PC-9 (cell line): ENCODE measurements at places on chromosomes 12 and 14. TPM values are rescaled to one million over a fixed set of nuclear protein-coding genes. Genes with fewer than 3 reads are reported as not detected.

DNA sequence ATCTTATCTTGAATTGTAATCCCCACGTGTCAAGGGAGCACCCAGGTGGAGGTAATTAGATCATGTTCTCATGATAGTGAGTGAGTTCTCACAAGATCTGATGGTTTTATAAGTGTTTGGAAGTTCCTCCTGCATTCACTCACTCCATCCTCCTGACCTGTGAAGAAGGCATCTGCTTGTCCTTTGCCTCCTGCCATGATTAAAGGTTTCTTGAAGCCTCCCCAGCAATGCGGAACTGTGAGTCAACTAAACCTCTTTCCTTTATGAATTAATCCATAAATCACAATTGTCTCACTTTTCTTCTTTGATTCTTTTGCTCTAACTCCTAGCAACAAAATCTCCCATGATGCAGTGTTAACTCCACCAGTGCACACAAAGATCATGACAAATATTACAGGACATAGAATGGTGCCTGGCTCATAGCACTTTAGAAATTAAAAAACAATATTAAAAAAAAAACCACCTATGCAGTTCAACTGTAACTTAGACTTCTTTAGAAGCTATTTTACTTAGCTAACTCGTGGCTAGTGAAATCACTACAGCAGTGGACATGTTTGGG is 37.6 kb upstream of the MGAT4C start:
- H3K36me3 ChIP-seq: no peaks in the 10 kb centered on the region
- H3K27ac ChIP-seq: no peak overlapping the region
- no peak for DNase-seq
- H3K4me3 ChIP-seq: no peak overlapping the region
- no peaks in the 10 kb centered on the region for H3K4me1 ChIP-seq
- H3K27me3 ChIP-seq: no peaks in the 10 kb centered on the region

GRCh38 chr12:57435293-57435692 is 709 bp downstream of the INHBC start:
- no peaks in the 10 kb centered on the region for H3K27me3 ChIP-seq
- DNase-seq: no peak
- no peak overlapping the region for H3K27ac ChIP-seq
- H3K4me1 ChIP-seq: 0 out of 2 replicates have a peak, but pooled peaks cover 8% of the 10 kb centered on the region
- H3K36me3 ChIP-seq: no peaks in the 10 kb centered on the region

GRCh38 chr14:90398841-90399540 is 2.2 kb downstream of the CALM1 start:
- DNase-seq: no peak
- H3K36me3 ChIP-seq: peaks cover 27% of the 10 kb centered on the region; the same call in 1 of the 2 replicates
- no peaks in the 10 kb centered on the region for H3K27me3 ChIP-seq
- no peak overlapping the region for H3K27ac ChIP-seq
- peak overlapping the region; percentile 86 for H3K4me3 ChIP-seq

DNA sequence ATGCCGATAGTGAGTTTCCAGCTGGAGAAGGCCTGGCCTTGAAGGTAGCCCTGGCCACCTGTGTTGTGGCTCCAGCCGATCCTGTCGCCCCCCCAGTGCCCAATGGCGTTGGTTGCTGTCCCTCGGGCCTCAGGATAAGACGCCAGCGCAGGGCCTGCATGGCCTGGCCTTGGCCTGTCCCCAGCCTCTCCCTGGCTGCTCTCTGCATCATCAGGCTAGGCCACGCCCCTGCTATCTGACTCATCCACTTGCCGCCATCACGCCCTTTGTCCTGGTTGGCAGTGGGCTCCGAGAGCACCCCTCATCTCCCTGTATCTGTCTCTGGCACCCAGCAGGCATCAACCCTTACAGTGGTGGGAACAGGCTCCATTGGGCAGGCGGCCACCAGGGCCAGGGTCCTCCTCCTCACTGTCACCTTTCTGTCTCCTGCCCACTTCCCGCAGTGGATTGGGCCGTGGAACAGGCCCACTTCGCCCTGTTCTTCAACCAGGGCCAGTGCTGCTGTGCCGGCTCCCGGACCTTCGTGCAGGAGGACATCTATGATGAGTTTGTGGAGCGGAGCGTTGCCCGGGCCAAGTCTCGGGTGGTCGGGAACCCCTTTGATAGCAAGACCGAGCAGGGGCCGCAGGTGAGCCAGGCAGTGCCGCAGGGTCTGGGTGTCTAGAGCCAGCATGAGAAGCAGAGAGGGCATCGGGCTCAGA is 25.6 kb downstream of the ALDH2 start:
- no peaks in the 10 kb centered on the region for H3K36me3 ChIP-seq
- H3K27ac ChIP-seq: no peak overlapping the region
- no peak overlapping the region for H3K4me3 ChIP-seq
- H3K27me3 ChIP-seq: no peaks in the 10 kb centered on the region
- no peaks in the 10 kb centered on the region for H3K4me1 ChIP-seq

DNA sequence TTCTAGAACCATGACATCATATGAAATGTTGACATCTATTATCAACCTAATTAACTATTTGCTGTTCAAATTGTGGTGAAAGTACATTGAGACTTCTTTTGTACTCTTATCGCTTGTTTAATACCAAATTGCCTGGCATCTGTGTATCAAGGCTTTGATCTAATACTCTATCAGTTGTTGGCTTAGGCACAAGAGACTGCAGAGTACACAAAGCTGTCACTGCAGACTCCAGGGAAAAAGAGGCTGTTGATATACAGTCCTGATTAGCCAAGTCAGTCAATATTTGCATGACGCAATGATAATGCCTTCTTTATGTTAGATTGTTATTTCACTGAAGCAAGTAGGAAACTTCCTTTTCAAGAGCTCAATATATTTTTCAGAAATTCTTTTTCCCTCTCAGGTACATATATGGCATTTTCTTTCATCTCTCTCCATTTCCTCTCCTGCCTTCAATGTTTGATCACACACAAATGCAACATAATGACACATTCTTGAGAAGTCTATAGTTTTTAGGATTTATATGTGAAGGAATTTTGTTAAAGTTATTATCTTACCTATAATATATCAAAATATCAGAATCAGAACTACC is 32.3 kb upstream of the PTCSC3 start:
- no peak overlapping the region for H3K27ac ChIP-seq
- no peaks in the 10 kb centered on the region for H3K27me3 ChIP-seq
- H3K4me1 ChIP-seq: no peaks in the 10 kb centered on the region
- no peaks in the 10 kb centered on the region for H3K36me3 ChIP-seq
- no peak for DNase-seq

DNA sequence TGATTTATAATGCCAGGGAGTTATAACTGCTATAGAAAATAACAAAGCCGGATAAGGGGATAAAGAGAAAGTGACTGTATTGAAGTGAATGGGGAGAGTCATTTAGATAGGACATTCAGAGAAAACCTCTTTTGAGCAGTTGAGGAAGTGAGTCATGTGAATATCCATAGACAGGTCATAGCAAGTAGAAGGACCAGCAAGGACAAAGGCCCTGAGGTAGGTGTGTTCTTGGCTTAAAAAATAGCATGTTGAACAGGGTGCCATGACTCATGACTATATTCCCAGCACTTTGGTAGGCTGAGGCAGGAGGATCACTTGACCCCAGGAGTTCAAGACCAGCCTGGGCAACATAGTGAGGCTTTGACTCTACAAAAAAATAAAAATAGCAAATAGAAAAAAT is 51.5 kb upstream of the RAP1B start:
- H3K27ac ChIP-seq: no peak overlapping the region
- no peaks in the 10 kb centered on the region for H3K36me3 ChIP-seq
- H3K27me3 ChIP-seq: no peaks in the 10 kb centered on the region
- H3K4me1 ChIP-seq: peaks cover 1% of the 10 kb centered on the region; the same call in 1 of the 2 replicates
- no peak for DNase-seq

GRCh38 chr14:56657604-56658003 is 78.0 kb downstream of the TMEM260 start:
- no peak for DNase-seq
- no peaks in the 10 kb centered on the region for H3K27me3 ChIP-seq
- H3K36me3 ChIP-seq: no peaks in the 10 kb centered on the region
- no peak overlapping the region for H3K27ac ChIP-seq

GRCh38 chr14:20499881-20500280 is 5.5 kb upstream of the RNASE10 start:
- H3K36me3 ChIP-seq: no peaks in the 10 kb centered on the region
- no peak overlapping the region for H3K27ac ChIP-seq
- peaks cover 24% of the 10 kb centered on the region for H3K4me1 ChIP-seq
- H3K4me3 ChIP-seq: no peak overlapping the region
- DNase-seq: no peak
- H3K27me3 ChIP-seq: no peaks in the 10 kb centered on the region

- DNase-seq: no peak
- H3K4me3 ChIP-seq: no peak overlapping the region
- no peaks in the 10 kb centered on the region for H3K36me3 ChIP-seq
- H3K27ac ChIP-seq: no peak overlapping the region
- H3K4me1 ChIP-seq: no peaks in the 10 kb centered on the region
These were observed 825.9 kb downstream of the SLC16A7 start for GRCh38 chr12:60421741-60422140.

GRCh38 chr14:69288011-69288771 is 28.2 kb downstream of the GALNT16 start:
- H3K27me3 ChIP-seq: 0 out of 2 replicates have a peak, but pooled peaks cover 12% of the 10 kb centered on the region
- H3K4me3 ChIP-seq: no peak overlapping the region
- no peaks in the 10 kb centered on the region for H3K4me1 ChIP-seq
- H3K27ac ChIP-seq: no peak overlapping the region

- H3K27ac ChIP-seq: peak overlapping the region; percentile 89
- peaks cover 66% of the 10 kb centered on the region for H3K4me1 ChIP-seq
- no peaks in the 10 kb centered on the region for H3K27me3 ChIP-seq
- H3K4me3 ChIP-seq: no peak overlapping the region
- no peak for DNase-seq
These were observed 8.6 kb upstream of the SNAPC1 start for GRCh38 chr14:61753631-61754030.

DNA sequence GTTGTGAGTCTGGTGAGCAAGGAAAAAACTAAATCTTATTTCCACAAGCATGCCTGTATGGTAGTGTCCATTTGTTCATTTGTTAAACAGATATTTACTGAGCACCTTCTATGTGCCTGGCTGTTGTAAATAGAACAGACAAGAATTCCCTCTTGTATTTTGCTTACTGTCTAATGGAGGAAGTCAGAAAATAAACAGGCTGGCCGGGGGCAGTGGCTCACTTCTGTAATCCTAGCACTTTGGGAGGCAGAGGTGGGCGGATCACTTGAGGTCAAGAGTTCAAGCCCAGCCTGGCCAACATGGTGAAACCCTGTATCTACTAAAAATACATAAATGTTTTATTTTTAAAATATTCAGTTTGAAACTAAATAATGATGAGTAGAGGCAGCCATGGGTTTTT is 79.3 kb downstream of the GTF2A1 start:
- no peaks in the 10 kb centered on the region for H3K27me3 ChIP-seq
- DNase-seq: no peak
- no peaks in the 10 kb centered on the region for H3K4me1 ChIP-seq
- H3K36me3 ChIP-seq: no peaks in the 10 kb centered on the region

DNA sequence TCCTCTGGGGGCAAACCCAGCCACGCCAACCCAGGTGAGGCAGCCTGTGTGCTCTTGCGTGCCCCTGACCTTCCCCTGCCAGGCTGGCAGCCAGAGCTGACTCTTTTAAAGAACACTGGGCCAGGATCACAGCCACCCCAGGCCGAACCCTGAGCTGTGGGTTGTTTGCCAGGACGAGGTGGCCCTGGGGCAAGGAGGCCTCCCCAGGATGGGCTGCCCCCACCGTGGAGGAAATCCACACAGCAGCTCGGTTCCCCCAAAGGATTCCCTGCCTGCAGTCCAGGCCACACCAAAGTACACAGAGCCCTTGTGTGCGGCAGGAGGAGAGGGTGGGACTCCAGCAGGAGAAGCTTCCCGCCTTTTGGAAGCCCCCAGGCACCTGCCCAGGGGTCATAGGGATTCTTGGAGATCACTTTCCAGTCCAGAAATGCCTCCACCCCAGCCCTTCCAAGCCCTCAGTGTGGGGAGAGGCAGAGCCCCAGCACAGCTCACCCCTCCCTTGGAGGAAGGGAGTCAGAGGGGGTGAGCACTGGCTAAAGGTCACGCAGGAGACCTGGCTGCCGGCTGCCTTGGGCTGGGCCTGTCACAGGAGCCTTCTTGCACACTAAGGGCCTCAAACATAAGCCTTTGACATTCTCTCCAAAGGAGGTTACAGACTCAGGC is 115.6 kb downstream of the CALM1 start:
- peaks cover 71% of the 10 kb centered on the region for H3K4me1 ChIP-seq
- H3K27me3 ChIP-seq: no peaks in the 10 kb centered on the region
- no peak overlapping the region for H3K27ac ChIP-seq
- no peaks in the 10 kb centered on the region for H3K36me3 ChIP-seq

DNA sequence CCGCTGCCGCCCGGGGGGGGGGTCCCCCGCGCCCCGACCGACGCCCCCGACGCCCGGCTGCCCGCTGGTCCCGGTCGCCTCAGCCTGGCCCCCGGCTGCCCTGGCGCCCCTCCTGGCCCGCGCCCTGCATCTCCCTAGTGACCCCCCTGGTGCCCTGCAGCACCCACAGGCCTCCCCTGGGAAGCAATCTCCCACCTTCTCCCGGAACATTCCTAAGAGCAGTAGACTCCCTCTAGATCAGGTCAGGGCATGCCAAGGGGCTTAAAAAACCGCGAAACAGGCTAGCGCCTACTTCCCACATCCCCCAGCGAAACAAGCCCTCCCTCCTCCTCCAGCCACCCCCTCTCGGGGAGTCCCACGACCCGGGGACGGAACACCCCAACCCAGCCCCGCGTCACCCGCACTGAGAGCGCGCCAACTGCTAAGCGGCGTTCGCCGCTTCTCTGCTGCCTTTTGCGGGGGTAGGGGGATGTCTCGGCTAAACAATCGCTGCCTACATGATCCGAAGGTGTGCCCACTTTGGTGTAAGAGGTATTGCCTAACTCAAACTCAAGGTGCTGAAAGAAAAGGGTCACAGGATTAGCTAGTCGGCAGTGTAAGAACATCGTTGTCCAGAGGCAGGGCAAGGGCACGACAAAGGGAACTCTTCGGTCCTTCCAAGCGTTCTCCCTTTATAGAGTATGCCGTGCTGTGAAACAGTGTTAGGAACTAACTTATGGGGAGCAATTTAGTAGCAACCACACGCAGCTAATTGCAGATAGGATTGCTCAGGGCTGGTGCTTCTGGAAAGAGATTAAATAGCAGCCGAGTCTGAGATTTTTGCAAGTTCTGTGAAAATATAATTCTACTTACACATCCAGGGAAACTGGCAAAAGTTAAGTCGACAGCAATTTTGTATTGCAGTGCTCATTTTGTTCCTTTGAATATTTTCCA is 619 bp upstream of the NTN4 start:
- peak; percentile 80 for DNase-seq
- no peaks in the 10 kb centered on the region for H3K27me3 ChIP-seq
- peaks cover 71% of the 10 kb centered on the region for H3K4me1 ChIP-seq
- H3K36me3 ChIP-seq: peaks cover 9% of the 10 kb centered on the region

GRCh38 chr12:1920971-1921370 is 2.5 kb upstream of the CACNA2D4 start:
- peaks cover 90% of the 10 kb centered on the region for H3K27me3 ChIP-seq
- no peak overlapping the region for H3K27ac ChIP-seq
- DNase-seq: no peak
- no peak overlapping the region for H3K4me3 ChIP-seq

GRCh38 chr12:31263661-31264060 is 62.3 kb downstream of the SINHCAF start:
- H3K27me3 ChIP-seq: no peaks in the 10 kb centered on the region
- H3K36me3 ChIP-seq: no peaks in the 10 kb centered on the region
- no peak overlapping the region for H3K27ac ChIP-seq
- no peaks in the 10 kb centered on the region for H3K4me1 ChIP-seq

GRCh38 chr12:53500142-53500775 is 824 bp upstream of the TARBP2 start:
- H3K36me3 ChIP-seq: no peaks in the 10 kb centered on the region
- peak overlapping the region; percentile 81 for H3K27ac ChIP-seq
- peaks cover 22% of the 10 kb centered on the region for H3K4me1 ChIP-seq
- no peak for DNase-seq
- peak overlapping the region; percentile 77 for H3K4me3 ChIP-seq
- H3K27me3 ChIP-seq: no peaks in the 10 kb centered on the region

The TCL1B gene
- not detected in 2 replicates for total RNA-seq

The ZFHX2 gene
- total RNA-seq: 3.7 and 5.3 TPM in 2 replicates

The KERA gene
- total RNA-seq: not detected in 2 replicates

The PRICKLE1 gene
- 6.7 and 7.0 TPM in 2 replicates for total RNA-seq

The KLRK1 gene
- not detected in 2 replicates for total RNA-seq

The NGB gene
- total RNA-seq: not detected in 2 replicates

The PRPF39 gene
- 33.4 and 37.2 TPM in 2 replicates for total RNA-seq

The PTCSC3 gene
- total RNA-seq: not detected in 2 replicates
